ENCODE measurements at places on chromosomes 6 and 20.

GRCh38 chr20:58707770-58708169 lies 15.2 kb downstream of the NPEPL1 start:
- DNase-seq, result no peak

- no peak for DNase-seq
Measured at GRCh38 chr6:107337191-107337741, 122.1 kb downstream of the PDSS2 start.

GRCh38 chr6:36139431-36139830 lies 9.1 kb downstream of the MAPK13 start:
- DNase-seq, result no peak

GRCh38 chr20:59221707-59222252 lies 58.2 kb downstream of the ZNF831 start:
- DNase-seq, result no peak

DNA sequence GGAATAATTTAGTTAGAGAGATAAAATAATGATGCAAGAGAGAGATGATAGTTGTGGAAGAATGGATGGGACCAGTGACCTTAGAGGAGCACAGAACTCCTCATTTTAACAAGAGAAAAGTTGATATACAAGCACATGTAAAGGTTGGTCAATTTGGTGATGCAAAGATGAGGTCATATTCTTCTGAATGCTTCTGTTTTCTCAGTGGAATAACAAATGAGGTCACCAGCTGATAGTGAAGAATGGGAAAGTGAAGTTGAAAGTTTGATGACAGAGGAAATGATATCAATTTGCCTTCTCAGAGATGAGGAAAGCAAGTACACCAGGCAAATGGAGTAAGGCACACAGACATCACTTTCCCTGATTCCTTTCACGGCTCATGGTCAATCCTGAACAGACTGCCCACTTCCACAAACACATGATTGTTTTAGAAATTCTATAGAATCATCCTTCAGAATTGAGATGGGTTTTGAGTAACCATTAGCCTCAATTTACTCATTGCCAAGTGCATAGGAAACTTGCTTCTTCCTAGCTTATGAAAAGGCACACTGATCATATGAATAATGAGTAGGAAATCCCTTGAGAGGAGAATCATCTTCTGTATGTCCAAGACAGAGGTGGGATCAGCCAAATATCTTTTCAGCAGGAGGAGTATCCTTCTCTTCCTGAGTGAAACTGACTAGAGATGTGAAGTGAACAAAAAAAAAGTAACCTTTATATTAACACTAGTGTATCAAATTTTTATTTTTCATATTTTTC lies 82.4 kb upstream of the TCF21 start:
- DNase-seq, result no peak

- no peak for DNase-seq
Measured at GRCh38 chr6:41668968-41669367, 30.7 kb downstream of the MDFI start.

DNA sequence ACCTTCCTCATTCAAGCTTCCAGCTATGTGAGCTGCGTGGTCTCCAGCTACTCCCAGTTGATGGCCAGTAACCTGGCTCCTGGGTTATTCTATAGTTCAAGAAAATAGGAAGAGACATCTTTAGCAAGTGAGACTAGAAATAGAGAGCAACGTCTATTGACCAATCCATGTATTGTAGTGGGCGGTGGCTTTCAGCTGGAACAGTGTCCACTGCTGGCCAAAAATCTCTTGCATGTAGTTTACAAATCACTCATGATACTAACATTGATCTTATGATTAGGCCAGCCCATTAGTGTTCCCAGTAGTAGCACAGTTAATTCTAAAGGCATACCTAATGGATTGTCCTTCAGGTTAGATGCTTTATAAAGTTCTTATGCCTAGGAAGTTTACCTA lies 58.9 kb upstream of the SCP2D1 start:
- DNase-seq, result no peak

DNA sequence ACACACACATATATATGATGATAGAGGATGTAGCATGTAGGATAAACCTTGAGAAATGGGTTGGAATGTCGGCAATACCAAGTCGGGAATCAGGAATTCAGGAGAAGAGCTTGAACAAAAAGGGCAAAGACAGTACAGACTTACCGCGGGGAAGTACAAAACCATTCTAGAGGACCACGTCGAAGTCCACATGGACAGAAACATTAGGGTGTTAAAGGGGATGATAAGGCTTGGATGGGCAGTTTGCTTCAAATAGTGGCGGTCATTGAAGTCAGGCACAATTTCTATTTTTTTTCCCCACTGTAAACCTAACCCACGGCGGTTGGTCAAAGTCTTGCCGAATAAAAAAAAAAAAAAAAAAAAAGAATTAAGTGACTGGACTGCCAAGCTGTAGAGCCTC lies 766 bp upstream of the NUS1 start:
- no peak for DNase-seq

DNA sequence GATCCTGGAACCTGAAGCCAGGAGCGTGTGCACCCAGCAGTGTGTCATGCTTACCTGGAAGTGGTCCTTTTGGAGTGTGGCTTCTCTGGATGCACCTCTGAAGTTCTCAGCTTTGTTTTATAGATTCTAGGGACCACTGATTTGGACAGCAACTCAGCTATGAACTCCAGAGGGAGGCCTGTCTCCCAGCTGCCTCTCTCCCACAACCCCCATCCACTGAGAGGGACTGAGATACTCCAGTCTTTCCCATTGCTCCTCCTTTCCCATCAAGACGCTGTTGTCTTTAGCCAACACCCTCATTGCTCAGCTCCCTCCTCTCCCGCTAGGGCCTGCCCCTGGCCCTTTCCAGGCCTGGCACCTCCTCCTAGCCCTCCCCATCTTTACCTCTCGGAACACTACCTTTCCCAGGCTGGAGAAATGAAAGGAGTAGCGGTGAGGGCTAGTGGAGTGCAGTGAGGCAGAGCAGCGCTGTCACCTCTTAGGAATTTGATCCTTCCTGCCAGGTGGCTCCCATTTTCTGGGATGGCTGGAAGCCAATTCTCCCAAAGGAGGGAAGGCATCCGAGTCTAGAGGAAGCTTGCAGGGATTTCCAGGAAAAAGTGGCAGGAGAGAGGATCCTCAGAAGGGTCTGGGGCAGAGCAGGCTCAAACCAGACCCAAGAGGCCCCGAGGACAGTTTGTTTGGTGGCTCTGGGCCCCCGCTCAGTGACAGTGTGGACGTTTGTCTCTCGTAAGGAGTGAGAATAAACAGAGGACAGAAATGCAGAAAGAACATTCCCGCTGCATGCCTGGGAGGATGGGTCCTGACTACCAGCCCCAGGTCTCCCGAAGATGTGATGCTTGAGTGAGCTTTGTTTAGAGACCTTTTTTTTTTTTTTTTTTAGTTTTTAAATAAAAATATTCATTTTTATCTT lies at the start of gene LRRN4:
TSS of gene LRRN4 (minus strand) at position 285 of the 913 bp plus-strand sequence. CDS start 1,261 bp downstream, outside the sequence.
- no peak for DNase-seq
